Fibroblast of skin of back (primary cell): ENCODE measurements at places on chromosomes 2 and 18.

DNA sequence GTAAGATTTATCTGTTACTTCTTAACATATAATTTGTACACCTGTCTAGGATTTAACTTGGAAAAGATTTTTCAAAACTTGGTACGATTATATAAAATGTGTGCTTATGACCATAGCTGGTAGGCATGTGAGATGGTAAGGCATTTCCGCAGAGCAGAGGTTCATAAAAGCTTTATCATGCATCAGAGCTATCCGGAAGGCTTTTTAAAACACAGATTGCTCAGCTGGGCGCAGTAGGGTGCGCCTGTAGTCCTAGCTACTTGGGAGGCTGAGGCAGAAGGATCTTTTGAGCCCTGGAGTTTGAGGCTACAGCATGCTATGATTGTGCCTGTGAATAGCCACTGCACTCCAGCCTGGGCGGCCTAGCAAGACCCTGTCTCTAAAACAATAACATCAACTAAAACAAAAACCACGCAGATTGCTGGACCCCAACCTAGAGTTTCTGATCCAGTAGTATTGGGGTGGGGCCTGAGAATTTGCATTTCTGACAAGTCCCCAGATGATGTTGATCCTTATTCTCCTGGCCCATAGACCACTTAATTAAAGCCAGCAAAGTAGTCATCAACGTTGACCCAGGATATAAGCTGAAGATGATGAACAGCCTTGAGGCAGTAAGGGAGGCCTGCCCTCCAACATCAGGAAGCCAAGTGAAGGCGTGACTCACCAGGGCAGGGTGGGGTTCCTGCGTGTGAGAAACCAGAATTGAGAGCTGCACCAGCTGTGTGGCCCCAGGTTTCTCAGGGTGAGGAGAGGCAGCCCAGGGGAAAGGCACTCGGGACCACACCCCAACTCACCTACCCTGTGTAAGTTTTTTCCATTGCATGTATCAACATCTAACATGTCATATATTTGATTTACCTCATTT lies 21.6 kb upstream of the SLC20A1 start:
- DNase-seq: peak; percentile 82

DNA sequence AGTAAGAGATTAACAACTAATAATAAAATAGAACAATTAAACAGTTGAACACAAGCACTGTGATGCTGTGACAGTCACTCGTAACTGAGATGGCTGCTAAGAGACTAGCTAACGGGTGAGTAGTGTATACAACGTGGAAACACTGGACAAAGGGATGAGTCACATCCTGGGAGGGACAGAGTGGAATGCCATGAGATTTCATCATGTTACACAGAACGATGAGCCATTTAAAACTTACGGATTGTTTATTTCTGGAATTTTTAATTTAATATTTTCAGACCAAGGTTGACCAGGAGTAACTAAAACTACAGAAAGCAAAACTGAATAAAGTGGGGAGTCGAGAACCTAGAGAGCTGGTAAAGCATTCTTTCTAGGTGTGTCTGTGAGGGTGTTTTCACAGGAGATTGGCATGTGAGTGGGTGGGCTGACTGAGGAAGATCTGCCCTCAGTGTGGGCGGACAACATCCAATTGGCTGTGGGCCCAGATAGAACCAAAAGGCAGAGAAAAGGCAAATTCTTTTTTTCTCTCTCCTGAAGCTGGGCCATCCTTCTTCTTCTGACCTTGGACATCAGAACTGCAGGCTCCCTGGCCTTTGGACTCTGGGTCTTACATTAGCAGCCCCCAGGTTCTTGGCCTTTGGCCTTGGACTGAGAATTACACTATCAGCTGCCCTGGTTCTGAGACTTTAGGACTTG lies 14.6 kb downstream of the TMSB10 start:
- peak; percentile 99 for DNase-seq

- no peak for DNase-seq
Measured at GRCh38 chr2:226450141-226450540, 349.5 kb downstream of the IRS1 start.

GRCh38 chr2:55804535-55804934 lies 110.9 kb upstream of the PNPT1 start:
- no peak for DNase-seq

DNA sequence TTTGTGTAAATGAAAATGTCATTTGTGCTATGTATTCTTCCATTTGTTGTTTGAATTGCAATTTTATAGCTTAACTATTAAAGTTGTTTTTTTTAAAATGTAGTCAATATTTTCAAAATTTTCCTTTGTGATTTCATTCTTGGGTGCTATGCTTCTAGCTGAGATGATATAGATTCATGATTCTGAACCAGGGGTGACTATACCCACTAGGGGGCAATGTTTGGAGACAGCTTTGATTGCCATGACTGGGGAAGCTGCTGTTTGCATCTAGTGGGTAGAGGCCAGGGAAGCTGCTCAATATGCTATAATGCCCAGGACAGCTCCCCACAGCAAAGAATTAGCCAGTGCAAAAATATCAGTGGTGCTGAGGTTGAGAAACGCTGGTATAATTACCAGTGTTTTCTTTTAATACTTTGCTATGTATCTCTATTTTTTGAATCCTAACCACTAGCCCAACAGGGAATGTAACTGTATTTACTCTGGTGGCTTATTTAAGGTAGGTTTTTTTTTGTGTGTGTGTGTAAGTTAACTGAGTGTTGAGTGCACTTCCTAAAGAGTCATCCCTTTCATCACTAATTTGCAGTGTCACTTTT lies 99.7 kb downstream of the MEP1B start:
- DNase-seq: peak; percentile 70
